ENCODE measurements at places on chromosomes 13 and 19.

DNA sequence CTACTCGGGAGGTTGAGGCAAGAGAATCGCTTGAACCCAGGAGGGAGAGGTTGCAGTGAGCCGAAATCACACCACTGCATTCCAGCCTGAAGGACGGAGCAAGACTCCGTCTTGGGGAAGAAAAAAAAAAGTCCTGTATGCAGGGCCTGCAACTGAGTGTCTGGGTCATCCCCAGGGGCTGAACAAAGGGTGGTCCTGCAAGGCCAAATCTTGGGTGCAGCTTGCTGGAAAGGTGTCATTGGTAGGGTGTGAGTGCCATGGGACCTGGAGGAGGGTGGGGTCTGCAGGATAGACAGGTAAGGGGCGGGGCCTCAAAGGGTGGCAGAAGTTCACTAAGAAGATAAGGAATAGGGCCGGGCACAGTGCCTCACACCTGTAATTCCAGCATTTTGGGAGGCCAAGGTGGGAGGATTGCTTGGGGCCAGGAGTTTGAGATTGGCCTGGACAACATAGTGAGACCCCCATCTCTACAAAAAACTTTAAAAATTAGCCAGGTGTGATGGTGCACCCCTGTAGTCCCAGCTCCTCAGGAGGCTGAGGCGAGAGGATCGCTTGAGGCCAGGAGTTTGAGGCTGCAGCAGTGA lies 31.5 kb downstream of the ZSWIM4 start:
- no peak for DNase-seq

DNA sequence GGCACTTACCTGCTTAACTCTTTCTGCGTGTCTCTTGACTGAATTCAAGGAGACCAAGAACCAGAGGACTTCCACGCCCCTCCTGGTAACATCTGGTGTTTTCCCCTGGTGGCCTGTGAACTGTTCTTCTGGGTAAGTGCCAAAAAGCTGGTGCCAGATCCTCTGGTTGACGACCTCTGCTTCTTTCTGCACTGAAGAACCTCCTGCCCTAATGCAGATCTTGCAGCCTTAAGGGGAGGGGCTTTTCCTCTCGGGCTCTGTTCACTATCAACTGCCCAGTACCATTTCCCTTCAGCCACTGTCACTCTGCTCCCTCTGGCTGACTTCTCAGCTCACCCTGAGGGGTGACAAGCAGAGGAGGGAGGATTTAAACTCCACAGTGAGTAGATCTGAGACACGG lies 6.1 kb upstream of the ERVV-1 start:
- no peak for DNase-seq

- DNase-seq, result no peak
These were observed 18.4 kb downstream of the CPB2 start for GRCh38 chr13:46086421-46086922.

DNA sequence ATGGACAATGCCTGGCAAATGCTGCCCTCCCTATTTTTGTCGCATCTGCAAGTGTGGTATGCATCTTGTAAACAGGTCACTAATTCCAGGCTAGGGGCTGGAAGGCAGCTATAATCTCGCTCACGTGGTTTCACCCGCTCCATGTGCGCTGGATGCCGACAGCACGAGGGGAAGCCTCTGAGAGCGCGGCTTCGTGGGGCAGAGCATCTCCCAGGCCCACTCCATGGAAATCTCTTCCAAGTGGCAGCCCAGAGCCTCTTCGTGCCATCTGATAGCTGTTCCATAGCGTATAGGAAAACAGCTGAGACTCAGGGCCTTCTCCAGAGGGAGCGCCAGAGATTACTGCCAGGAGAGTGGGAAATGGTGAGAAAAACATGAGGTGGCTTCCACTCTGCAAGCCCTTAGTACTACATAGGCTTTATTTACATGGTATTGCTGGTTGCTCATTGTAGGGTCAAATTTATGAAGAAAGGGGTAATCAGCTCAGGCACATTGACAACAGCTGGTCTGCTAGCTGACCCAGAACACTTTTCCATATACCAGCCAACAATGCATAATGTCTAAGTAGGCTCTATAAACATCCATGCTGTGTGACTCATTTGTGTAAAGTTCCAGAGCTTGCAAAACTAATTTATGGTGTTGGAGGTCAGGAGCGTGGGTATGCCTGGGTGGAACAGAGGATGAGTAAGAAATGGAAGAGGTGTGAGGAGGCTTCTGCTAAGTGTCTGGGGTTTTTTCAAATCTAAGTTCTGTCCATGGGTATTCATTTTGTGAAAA lies 165.2 kb downstream of the SHISA2 start:
- no peak for DNase-seq

DNA sequence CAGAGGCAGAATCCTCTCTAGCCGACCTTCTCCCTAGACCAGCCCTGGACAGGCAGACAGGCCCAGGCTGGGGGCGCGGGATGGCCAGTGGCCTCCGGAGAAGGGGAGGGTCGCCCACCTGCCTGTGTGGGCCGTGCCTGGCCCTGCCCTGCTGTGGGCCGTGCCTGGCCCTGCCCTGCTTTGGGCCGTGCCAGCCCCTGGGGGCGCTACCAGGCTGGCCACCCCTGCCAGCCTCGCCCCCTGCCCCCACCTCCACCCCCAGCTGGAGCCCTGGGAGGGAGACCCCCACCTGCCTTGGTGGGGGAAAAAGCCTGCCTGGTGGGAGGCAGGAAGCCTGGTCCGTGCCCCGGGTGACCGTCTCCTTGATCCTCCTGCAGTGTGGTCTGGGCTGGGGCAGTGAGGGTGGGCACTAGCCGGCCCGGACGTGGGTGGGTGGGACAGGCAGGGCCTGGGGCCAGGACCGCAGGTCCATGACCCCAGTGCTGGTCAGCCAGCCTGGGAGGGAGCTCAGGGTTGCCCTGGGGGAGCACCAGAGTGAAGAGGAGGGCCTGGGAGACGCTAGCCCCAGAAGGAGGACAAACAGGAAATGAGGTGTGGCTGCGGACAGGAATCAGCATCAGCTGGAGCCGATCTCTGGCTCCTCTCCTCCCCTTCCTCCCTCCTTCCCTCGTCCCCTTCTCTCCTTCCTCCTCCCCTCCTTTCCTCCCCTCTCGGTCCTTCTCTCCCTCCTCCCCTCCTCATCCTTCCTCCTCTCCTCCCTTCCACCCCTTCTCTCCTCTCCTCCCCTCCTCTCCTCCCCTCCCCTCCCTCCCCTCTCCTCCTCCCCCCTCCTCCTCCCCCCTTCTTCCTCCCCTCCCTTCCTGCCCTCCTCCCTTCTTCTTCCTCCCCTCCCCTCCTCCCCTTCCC lies 5.1 kb upstream of the MKNK2 start:
- no peak for DNase-seq

GRCh38 chr13:106348075-106348840 lies 187.2 kb downstream of the EFNB2 start:
- no peak for DNase-seq

DNA sequence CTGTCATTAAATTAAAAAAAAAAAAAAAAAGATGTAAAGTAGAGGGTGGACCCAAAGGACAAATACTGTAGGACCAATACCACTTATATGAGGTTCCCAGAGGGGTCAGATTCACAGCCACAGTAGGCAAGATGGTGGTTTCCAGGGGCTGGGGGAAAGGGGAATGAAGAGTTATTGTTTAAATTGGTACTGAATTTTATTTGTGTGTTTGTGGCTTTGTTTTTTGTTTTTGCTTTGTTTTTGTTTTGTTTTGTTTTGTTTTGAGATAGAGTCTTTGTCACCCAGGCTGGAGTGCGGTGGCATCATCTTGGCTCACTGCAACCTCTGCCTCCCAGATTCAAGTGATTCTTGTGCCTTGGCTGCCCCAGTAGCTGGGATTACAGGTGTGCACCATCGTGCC lies 17.9 kb upstream of the LSM14A start:
- DNase-seq, result no peak

GRCh38 chr13:35411059-35411744 lies 65.3 kb downstream of the MAB21L1 start:
- DNase-seq, result no peak

- DNase-seq, result no peak
These were observed 139.7 kb downstream of the FLT1 start for GRCh38 chr13:28355046-28355821.

DNA sequence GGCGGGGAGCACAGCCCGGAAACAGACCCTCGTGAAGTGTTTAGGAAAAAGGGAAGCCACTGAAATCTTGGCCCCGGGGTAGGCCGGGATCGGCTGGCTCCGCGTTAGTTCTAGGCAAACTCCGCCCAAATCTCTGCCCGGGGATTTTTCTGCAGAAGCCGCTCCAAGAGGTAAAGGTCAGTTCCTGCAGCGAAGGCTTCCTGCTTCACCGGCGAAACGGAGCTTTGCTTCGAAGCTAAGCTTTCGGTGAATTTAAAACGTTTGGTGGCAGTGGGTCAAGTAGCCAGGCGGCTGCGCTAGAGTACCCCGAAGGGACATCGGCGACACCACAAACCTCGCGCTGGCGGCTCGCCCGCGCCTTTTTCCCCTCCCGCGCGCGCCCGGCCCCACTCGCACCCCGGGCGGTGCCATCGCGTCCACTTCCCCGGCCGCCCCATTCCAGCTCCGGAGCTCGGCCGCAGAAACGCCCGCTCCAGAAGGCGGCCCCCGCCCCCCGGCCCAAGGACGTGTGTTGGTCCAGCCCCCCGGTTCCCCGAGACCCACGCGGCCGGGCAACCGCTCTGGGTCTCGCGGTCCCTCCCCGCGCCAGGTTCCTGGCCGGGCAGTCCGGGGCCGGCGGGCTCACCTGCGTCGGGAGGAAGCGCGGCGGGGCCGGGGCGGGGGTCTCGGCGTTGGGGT lies 441 bp downstream of the GJB2 start:
- no peak for DNase-seq

GRCh38 chr13:37289212-37289935 lies 183.9 kb upstream of the CSNK1A1L start:
- no peak for DNase-seq

GRCh38 chr13:29529754-29530153 lies 65.7 kb downstream of the SLC7A1 start:
- no peak for DNase-seq

GRCh38 chr13:40083841-40084240 lies 428.4 kb downstream of the COG6 start:
- DNase-seq, result no peak

GRCh38 chr19:39479916-39480315 lies 722 bp upstream of the TIMM50 start:
- DNase-seq, result no peak

DNA sequence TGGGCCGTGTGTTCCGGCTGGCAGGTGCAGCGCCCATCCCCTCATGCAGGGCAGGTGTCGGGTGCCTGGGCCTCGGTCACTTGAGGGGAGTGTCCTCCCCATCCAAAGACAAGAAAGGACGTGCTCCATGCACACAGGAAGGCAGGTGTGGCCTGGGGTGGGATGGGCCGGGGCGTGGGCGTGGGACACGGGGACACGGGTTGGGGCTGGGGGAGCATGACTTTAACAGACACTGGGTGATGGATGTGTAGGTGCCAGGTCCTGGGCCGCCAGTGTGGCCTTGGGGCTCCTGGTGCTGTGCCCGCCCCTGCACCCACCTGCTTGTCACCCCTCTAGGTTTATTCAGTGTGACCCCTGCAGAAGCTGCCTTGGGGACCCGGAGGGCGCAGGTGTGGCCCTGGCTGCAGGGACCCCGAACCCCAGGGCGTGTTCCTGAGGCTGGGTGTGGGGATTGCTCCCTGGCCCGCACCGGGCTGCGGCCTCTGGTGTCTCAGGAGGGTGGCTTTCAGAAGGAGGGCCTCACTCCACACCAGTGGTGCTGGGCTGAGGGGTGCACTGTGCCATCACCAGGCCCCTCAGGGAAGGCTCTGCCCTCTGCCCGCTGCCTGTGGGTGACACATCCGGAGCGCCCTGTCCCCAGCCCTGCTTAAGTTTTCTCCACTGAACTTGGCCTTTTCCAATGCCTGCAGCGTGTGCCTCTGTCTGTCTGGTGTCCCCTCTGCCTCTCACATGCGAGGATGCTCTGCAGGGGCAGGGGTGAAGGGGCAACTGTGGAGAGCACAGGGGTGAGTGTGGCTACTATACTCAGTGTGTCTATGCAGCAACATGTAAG lies 5.2 kb downstream of the TMEM255B start:
- no peak for DNase-seq

DNA sequence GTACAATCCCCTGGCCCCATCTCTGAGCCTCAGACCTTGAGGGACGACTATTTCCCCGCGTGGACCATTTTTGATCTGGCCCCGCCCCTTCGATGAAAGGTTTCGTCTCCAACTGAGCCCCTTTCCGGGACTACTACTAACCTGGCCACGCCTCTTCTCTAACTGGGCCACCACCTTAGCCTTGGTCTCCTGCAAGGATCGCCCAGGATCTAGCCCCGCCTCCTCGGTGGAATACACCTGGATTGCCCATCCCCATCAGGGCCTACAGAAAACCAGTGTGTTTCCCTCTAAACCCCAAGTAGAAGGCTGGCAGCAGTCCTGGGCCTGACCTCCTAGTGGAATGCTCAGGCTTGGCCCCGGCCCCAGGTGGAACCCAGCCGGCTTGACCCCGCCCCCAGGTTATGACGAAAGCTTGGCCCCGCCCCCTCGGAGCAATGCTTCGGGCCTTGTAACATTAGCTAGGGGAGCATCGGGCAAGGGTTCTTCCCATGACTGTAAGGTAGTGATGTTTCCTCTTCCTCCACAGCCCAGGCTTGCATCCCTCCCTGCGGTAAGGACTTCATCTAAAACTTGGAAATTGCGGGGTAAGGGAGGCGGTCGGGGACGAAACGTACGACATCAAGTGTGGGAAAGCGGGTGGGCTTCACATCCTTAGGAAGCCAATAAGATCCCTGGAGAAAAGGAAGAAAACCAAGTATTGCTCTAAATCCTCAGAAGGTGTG lies 9.1 kb downstream of the SPACA6 start:
- no peak for DNase-seq

GRCh38 chr13:53004573-53004972 lies 24.0 kb upstream of the OLFM4 start:
- DNase-seq, result no peak

DNA sequence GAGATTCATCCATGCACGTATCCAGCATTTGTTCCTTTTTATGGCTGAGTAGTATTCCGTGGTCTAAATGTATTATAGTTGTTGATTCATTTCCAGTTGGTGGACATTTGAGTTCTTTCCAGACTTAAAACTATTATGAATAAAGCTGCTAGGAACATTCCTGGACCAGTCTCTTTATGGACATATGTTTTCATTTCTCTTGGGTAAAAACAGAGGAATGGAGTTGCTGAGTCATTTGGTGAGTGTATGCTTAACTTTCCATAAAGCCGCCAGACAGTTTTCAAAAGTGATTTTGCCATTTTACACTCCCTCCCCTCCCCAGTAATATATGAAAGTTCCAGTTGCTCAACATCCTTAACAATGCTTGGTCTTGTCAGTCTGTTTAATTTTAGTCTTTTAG lies 116.4 kb downstream of the TSHZ3 start:
- DNase-seq, result no peak

DNA sequence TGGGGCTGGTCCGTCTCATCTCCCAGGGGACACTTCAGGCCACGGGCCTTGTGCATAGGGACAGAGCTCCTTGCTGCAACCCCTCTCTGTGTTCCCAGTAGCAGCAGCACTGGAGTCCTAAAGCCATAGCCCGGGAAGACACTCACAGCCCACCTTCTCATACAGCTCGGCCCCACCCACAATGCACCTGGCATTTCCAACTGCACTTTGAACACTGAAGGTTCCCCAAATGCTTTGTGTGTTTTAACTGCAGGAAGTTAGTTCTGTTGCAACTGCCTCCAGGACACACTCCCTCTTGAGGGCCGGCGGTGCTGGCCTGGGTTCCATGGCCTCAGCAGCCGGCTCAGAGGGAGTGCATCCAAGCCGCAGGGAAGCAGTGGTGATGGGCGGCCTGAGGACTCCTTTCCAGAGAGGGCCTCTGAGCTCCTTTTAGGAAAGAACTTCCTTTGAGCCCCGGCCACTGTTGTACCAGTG lies 22.7 kb upstream of the TMEM255B start:
- DNase-seq, result no peak
